ENCODE measurements at places on chromosomes 4 and X. TPM values are rescaled to one million over a fixed set of nuclear protein-coding genes. Genes with fewer than 3 reads are reported as not detected.
A peak's percentile ranks its signal among the peaks of the same experiment; 100 is the strongest.

GRCh38 chr4:21811565-21811964 is 137.0 kb downstream of the KCNIP4 start:
- H3K27ac ChIP-seq: no peak overlapping the region
- no peaks in the 10 kb centered on the region for H3K4me1 ChIP-seq
- no peaks in the 10 kb centered on the region for H3K36me3 ChIP-seq
- no peak overlapping the region for H3K4me3 ChIP-seq

DNA sequence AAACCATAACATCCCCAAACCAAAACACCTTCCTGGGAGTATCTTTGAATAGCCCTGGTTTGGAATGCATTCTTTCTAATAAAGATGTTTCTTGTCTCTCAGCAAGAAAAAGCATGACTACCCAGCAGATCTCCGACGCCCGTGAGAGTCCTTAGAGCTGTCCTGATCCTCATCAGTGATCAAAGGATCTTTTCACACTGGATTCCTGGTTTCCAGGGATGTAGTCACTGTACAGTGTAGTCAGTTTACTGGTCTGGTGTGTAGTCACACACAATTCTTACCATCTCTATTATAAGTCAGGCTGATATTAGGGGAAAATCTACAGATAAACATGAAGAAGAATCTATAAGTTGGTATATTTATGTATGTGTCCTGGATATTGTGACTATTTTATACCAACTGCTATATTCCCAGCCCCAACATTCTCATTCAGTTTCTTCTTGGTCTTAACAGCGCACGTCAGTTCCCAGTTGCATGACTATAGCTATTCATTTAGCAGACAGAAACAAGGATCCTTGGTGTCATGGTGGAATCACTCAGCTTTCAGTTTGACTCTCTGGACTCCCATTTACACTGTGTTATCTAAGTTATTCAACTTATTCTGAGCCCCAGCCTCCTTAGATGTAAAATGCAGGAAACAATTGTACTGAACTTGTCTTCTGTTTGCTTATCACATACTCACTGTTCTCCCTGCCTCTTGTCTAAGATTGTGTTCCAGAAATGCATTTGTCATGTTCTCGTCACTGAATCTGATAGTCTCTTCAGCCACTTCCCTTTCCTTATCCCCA is 68.3 kb downstream of the SLIT2 start:
- peak overlapping the region; percentile 12 for H3K27ac ChIP-seq
- H3K4me3 ChIP-seq: no peak overlapping the region
- no peaks in the 10 kb centered on the region for H3K36me3 ChIP-seq
- no peaks in the 10 kb centered on the region for H3K4me1 ChIP-seq
- DNase-seq: no peak

DNA sequence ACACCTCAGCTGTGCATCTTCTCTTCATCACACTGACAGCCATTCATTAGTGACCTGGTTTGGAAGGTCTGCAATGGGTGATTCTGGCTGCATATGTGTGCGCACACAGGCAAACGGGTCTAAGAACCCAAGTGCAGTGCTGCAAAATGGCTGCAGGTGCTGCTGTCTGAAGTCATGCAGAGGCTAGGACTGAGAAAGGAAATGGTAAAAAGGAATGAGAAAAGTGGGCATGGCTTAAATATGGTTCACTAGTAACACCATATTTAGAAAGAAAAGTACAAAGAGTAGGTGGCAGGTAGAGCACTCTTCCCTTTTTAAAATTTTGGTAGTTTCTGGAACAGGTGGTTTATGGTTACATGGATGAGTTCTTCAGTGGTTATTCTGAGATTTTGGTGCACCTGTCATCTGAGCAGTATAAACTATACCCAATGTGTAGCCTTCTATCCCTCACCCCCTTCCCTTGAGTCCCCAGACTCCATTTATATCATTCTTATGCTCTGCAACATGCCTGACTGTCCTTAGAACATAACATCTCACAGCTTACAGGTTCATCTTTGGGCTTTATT is 78.4 kb downstream of the CCNG2 start:
- H3K27me3 ChIP-seq: peaks cover 34% of the 10 kb centered on the region
- H3K4me3 ChIP-seq: no peak overlapping the region
- no peak overlapping the region for H3K27ac ChIP-seq
- H3K4me1 ChIP-seq: peaks cover 7% of the 10 kb centered on the region
- H3K36me3 ChIP-seq: no peaks in the 10 kb centered on the region

GRCh38 chr4:2335729-2336101 is 73.8 kb upstream of the MXD4 start:
- no peak for DNase-seq
- H3K4me1 ChIP-seq: no peaks in the 10 kb centered on the region
- no peaks in the 10 kb centered on the region for H3K36me3 ChIP-seq
- H3K4me3 ChIP-seq: no peak overlapping the region
- no peaks in the 10 kb centered on the region for H3K27me3 ChIP-seq

DNA sequence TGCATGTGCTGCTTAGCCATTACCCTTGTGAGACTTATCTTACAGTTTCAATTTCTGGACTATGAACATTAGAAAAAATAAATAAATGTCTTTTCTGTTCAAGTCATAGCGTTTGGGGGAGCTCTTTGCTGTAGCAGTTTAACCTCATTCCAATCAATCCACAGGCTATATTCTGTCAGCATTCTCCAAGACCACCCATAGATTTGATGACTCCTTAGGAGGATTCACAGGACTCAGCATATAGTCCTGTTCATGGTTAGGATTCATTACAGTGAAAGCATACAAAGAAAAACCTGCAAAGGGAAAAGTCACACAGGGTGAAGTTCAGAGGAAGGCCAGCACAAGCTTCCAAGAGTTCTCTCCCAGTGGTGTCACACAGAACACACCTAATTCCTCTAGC is 180.5 kb downstream of the ADAMTS3 start:
- H3K4me3 ChIP-seq: no peak overlapping the region
- H3K27me3 ChIP-seq: no peaks in the 10 kb centered on the region
- no peaks in the 10 kb centered on the region for H3K36me3 ChIP-seq
- no peak for DNase-seq
- no peak overlapping the region for H3K27ac ChIP-seq

GRCh38 chrX:123959281-123960063 is 2.0 kb upstream of the STAG2 start:
- DNase-seq: no peak
- H3K27me3 ChIP-seq: no peaks in the 10 kb centered on the region
- H3K4me1 ChIP-seq: no peaks in the 10 kb centered on the region
- H3K36me3 ChIP-seq: no peaks in the 10 kb centered on the region

DNA sequence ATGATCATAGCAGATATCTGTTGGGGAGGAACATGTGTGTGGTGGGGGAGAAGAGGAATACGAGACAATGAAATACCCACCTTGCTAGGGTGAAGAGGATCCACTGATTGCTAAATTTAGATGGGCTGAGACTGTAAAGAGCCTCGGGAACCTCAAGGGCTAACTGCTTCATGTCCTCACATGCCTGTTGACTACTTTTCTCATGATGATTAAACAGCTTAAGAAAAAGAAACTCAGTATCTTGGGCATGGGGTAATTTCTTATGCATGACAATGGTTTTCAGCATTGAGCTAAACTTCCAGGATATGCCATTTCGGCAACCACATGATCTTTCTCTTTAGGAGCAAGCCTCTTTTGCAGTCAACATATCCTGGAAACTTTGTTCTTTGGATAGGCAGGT is 3.9 kb upstream of the LNX1 start:
- no peak overlapping the region for H3K27ac ChIP-seq
- DNase-seq: no peak
- H3K4me3 ChIP-seq: no peak overlapping the region
- H3K36me3 ChIP-seq: no peaks in the 10 kb centered on the region
- no peaks in the 10 kb centered on the region for H3K27me3 ChIP-seq

GRCh38 chr4:46955601-46956000 is 37.8 kb downstream of the GABRA4 start:
- H3K4me1 ChIP-seq: no peaks in the 10 kb centered on the region
- no peak overlapping the region for H3K4me3 ChIP-seq
- no peaks in the 10 kb centered on the region for H3K27me3 ChIP-seq
- no peaks in the 10 kb centered on the region for H3K36me3 ChIP-seq

GRCh38 chr4:52643785-52644244 is 15.3 kb downstream of the USP46 start:
- no peak overlapping the region for H3K4me3 ChIP-seq
- H3K36me3 ChIP-seq: peaks cover 11% of the 10 kb centered on the region
- peaks cover 4% of the 10 kb centered on the region for H3K4me1 ChIP-seq
- H3K27me3 ChIP-seq: no peaks in the 10 kb centered on the region

GRCh38 chrX:7706032-7706431 is 136.9 kb upstream of the VCX start:
- no peaks in the 10 kb centered on the region for H3K4me1 ChIP-seq
- H3K36me3 ChIP-seq: no peaks in the 10 kb centered on the region
- H3K27ac ChIP-seq: no peak overlapping the region
- H3K27me3 ChIP-seq: no peaks in the 10 kb centered on the region
- no peak for DNase-seq

GRCh38 chr4:104022831-104023230 is 303.0 kb upstream of the TACR3 start:
- H3K27me3 ChIP-seq: no peaks in the 10 kb centered on the region
- no peak for DNase-seq
- H3K36me3 ChIP-seq: no peaks in the 10 kb centered on the region
- no peak overlapping the region for H3K4me3 ChIP-seq

DNA sequence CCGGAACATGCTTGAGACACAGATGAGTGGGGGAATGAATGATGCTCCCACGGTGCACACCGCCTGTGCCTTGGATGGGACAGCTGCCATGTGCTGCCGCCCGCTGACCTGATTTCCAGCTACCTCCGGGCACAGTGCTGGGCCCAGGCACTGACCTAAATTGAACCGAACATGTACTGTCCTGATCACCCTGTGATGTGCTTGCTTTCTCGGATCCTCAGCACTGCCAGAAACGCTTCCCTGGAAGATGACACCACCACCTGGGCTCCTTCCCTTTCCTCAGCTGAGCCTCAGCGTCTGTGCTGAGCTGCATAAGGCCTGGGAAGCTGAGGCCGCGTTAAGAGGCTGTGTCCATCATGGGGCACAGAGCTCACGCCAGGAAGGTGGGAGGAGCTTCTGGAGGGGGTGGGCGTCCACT is 39.3 kb upstream of the MXD4 start:
- H3K4me3 ChIP-seq: no peak overlapping the region
- no peaks in the 10 kb centered on the region for H3K36me3 ChIP-seq
- no peak overlapping the region for H3K27ac ChIP-seq

DNA sequence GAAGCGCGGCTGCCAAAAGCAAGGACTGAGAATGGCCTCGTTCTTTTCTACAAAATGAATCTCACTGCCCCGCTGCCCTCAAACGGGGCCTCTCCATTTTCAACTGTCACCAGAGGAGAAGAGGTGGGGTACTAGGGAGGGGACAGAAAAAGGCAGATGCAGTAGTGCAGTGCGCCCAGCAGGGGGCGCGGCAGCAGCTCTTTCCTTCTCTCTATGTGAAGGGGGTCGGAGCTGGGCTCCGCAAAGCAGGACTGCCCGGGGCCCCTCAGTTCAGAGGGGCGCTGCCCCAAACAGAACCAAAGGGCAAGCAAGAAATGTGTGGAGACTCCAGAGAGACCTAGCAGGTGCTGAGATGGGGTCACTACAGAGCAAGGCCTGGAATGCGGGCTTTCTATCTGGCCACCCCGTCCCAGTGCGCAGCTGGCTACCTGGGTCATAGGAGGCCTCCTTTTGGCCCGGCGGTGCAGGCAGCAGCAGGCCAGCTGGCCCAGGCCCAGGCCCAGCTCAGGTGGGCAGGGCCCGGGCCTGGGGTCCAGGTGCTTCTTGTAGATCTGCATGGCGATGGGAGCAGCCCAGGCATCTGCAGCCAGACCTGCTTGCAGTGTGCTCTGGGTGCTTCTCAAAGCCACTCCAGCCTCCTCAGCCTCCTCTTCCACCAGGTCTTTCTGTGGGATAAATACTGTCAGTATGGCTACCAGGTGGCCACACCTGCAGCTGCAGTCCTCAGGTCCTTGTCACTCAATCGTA is 5.9 kb downstream of the IRAK1 start:
- no peak overlapping the region for H3K27ac ChIP-seq
- H3K36me3 ChIP-seq: no peaks in the 10 kb centered on the region
- no peak overlapping the region for H3K4me3 ChIP-seq
- no peaks in the 10 kb centered on the region for H3K4me1 ChIP-seq
- no peaks in the 10 kb centered on the region for H3K27me3 ChIP-seq

DNA sequence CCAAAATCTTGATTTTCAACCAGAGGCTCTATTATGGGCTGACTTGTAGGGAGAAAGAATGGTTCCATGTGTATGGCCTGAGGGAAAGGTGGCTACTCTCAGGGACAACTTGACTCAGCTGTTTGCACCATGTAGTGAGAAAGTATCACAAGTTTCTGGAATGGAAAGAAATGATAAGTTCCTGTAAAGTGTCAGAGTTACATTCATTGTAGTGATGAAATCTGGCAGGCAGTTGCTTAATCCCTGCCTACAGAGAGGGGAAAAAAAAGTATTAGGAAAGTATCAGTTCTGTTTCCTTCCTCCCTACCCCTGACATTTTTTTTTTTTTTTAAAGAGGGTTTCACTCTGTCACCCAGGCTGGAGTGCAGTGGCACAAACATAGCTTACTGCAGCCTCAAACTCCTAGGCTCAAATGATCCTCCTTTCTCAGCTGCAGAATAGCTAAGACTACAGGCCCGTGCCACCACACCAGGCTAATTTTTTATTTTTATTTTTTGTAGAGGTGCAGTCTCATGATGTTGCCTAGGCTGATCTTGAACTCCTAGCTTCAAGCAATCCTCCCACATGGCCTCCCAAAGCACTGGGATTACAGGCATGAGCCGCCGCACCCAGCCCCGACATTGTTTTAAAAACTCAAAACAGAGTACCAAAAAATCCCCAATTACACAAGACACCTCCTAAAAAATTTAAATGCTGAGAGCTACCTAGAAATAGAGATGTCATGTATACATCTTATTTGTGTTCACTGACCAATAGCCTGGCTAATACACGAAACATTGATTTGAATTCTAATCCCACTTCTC is 4.8 kb upstream of the FBXL5 start:
- DNase-seq: no peak
- no peak overlapping the region for H3K4me3 ChIP-seq
- peaks cover 10% of the 10 kb centered on the region for H3K4me1 ChIP-seq
- H3K27me3 ChIP-seq: no peaks in the 10 kb centered on the region
- no peaks in the 10 kb centered on the region for H3K36me3 ChIP-seq

- H3K27ac ChIP-seq: no peak overlapping the region
- no peak overlapping the region for H3K4me3 ChIP-seq
- no peaks in the 10 kb centered on the region for H3K4me1 ChIP-seq
- H3K27me3 ChIP-seq: peaks cover 27% of the 10 kb centered on the region
These were observed 3.8 kb upstream of the RADX start for GRCh38 chrX:106608016-106608415.

GRCh38 chrX:120463241-120463640 is 5.9 kb downstream of the LAMP2 start:
- H3K4me3 ChIP-seq: no peak overlapping the region
- H3K27ac ChIP-seq: no peak overlapping the region
- no peaks in the 10 kb centered on the region for H3K27me3 ChIP-seq
- no peaks in the 10 kb centered on the region for H3K4me1 ChIP-seq
- no peak for DNase-seq

The CDS1 gene
- total RNA-seq: 5.7 TPM

The AFM gene
- not detected for total RNA-seq

The TMPRSS11A gene
- total RNA-seq: not detected

The CENPC gene
- 22.9 TPM for total RNA-seq

The C1GALT1C1 gene
- total RNA-seq: 13.8 TPM

The TCEAL9 gene
- 125 TPM for total RNA-seq

The MYOZ2 gene
- not detected for total RNA-seq

Measured in endodermal cell (in vitro differentiated cells).